ENCODE measurements at places on chromosomes 16 and 17.

GRCh38 chr17:49497148-49498028 lies 2.3 kb downstream of the NGFR start:
- peak; percentile 19 for DNase-seq

GRCh38 chr16:73192232-73192894 lies 144.4 kb upstream of the ZFHX3 start:
- no peak for DNase-seq

GRCh38 chr17:8221663-8222379 lies 11.4 kb upstream of the AURKB start:
- peak; percentile 92 for DNase-seq

GRCh38 chr16:5928476-5929065 lies 831.0 kb upstream of the EEF2KMT start:
- no peak for DNase-seq

GRCh38 chr16:71179569-71179968 lies 51.0 kb downstream of the HYDIN start:
- no peak for DNase-seq

GRCh38 chr17:37322826-37323561 lies 52.8 kb upstream of the C17orf78 start:
- no peak for DNase-seq

DNA sequence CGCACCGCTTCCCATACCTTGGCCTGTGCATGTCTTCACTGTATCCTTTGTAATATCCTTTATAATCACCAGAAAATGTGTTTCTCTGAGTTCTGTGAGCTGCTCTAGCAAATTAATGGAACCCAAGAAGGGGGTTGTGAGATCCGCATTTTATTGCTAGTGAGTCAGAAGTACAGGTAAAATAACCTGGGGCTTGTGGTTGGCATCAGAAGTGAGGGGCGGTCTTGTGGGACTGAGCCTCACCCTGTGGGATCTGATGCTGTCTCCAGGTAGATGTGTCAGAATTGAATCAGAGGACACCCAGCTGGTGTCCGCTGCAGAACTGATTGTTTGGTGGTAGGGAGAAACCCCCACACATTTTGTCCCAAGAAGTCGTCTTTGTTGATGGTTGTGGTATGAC lies 382.4 kb downstream of the SNX29 start:
- DNase-seq: no peak

GRCh38 chr17:20999841-21000532 lies 42.8 kb downstream of the USP22 start:
- no peak for DNase-seq

DNA sequence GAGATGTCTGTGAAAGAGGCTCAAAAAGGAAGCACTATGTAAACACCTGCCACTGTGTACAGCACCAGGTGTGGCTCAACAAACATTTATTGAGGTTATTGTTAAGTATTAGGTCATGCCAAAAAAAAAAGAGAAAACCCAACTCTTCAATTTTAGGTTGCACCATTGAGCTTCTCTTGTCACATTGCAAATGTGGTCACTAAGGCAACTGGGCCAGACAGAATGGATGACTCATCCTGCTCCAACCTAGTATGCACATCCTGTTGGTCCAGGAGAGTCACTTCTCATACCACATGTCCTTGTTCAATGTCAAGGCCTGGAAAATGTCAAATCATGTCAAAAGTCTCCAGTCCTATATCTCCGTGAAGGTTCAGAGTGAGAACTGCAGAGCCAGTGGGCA lies 25.0 kb downstream of the HOXB1 start:
- peak; percentile 35 for DNase-seq

- DNase-seq: no peak
These were observed 31.5 kb downstream of the MBTPS1 start for GRCh38 chr16:84085271-84085667.

GRCh38 chr16:56889206-56889605 lies 24.2 kb downstream of the SLC12A3 start:
- DNase-seq: no peak

DNA sequence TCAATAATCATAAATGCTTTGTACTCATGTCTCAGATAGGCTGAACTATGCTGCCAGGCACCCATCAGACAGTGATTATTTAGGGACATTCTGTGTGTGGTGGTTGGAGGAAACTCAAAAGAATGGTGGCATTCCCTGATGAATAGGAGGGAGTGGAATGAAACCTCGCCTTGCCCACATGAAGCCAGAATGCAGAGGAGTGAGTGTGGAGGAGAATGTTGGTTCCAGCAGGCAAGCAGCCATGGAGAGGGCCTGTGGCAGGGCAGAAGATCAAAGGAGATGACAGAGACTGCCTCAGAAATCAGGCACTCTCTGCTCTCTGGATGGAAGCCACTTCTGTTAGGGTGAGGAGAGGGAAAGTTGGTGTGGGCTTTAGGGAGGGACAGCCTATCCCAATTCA lies 22.5 kb downstream of the KCTD19 start:
- no peak for DNase-seq

GRCh38 chr17:48144976-48145798 lies 37.6 kb downstream of the SNX11 start:
- no peak for DNase-seq

- DNase-seq: no peak
These were observed 14.0 kb downstream of the GSE1 start for GRCh38 chr16:85627089-85627488.

DNA sequence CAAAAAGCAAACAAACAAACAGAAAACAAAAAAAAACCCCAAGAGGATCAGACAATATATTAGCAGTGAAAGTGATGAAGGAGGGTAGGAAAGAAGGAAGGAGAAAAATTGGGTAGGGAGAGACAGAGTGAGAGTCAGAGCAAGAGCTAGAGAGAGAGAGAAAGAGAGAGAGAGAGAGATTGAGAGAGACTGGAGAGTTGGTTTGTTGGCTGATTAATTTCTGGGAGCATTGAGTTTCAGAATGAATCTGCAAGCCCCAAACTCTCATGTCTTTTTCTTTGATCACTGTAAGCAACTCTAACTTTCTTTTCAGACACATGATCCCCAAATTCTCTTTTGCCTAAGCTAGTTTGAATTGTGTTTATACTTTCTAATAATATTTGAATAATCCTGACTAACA lies 388.1 kb downstream of the SHISA9 start:
- no peak for DNase-seq

DNA sequence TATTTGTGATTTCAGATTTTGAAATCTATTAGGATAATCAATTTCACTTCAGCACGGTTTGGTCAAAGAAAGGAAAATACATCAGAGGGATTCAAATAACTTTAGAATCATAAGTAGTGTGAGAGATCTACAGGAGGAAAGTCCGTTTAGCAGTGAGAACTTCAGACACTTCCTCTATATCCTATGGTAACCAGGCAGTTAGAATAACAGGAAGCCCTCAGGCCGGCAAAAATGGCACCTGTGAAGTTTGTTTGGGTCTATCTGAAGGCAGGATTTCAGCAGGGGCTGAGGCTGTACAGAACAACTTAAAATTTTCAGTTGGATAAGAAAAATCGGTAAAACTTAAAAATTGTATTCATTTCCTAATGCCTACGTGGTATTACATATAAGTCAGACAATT lies 24.9 kb downstream of the KCNJ16 start:
- no peak for DNase-seq

DNA sequence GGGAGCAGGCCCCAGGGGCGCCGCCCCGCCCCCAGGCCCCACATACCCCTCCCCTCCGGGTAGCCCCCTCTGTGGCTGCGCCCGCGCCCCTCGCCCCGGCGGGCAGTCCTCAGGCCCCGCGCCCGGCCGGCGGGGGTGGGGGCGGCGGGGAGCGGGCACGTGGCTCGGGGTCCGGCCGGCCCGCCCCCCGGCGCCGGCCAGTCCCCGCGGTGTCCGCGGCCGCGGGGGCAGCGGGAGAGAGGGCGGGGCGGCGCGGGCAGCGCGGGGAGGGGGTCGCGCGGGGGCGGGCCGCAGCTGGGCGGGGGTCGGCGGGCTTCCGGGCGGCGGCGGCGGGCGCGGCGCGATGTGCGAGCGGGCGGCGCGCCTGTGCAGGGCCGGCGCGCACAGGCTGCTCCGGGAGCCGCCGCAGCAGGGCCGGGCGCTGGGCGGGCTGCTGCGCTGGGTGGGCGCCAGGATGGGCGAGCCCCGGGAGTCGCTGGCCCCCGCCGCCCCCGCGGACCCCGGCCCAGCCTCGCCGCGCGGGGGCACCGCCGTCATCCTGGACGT lies 335 bp downstream of the NECAB2 start:
- no peak for DNase-seq

DNA sequence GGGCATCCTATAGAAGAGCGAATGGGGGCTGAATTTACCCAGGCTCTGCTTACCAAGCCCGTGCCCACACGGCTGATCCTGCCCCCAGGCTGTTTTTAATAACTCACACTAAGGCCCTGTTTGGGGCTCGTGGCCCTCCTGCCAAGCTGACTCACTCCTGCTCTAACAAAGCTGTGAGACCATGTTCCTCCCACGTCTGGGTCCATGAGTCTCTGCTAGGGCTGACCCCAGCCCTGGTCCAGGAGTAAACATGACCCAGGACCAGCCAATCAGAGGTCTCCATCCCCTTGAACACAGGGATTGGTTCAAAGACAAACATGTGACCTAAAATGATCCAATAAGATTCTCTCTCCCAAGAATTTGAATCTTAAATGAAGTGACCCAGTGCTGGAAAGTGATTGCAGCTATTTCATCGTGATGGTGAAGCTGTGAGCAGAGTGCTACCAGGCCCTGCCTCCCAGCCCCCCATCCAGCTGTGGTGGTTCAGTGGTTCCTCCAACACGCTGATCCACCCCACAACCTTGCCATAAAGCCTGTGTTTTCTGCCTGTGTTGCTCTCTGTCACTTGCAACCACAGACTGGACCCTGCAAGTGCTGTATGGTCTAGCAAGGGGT lies 57.2 kb downstream of the C16orf82 start:
- no peak for DNase-seq

DNA sequence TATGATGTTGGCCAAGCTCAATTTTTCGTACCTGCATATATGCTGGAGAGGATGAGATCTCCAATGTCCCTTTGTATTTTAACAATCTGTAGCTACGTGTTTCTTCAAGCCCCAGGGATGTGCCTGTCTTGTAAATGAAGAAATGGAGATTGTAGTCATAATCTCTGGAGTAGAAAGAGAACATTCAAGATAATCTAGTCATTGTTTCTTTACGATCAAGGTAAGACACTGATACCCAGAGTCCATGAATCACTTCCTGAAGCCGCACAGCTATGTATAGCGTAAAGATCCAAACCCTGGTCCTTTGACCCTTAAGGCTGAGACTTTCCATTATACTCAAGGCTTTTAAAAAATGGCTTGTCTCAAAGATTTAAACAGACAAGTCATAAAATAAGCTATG lies 205.5 kb downstream of the HS3ST3B1 start:
- no peak for DNase-seq

DNA sequence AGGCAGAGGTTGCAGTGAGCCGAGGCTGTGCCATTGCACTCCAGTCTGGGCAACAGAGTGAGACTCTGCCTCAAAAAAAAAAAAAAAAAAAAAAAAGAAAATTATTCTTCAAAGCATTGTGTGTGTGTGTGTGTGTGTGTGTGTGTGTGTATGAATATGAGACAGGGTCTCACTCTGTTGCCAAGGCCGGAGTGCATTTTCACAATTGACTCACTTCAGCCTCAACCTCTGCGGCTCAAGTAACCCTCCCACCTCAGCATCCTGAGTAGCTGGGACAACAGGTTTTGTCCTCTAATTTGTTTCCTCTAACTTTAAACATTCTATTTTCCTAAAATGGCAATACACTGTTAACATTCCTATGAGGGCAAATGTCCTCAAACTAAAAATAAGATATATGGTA lies 7.7 kb downstream of the FBXO47 start:
- DNase-seq: no peak

DNA sequence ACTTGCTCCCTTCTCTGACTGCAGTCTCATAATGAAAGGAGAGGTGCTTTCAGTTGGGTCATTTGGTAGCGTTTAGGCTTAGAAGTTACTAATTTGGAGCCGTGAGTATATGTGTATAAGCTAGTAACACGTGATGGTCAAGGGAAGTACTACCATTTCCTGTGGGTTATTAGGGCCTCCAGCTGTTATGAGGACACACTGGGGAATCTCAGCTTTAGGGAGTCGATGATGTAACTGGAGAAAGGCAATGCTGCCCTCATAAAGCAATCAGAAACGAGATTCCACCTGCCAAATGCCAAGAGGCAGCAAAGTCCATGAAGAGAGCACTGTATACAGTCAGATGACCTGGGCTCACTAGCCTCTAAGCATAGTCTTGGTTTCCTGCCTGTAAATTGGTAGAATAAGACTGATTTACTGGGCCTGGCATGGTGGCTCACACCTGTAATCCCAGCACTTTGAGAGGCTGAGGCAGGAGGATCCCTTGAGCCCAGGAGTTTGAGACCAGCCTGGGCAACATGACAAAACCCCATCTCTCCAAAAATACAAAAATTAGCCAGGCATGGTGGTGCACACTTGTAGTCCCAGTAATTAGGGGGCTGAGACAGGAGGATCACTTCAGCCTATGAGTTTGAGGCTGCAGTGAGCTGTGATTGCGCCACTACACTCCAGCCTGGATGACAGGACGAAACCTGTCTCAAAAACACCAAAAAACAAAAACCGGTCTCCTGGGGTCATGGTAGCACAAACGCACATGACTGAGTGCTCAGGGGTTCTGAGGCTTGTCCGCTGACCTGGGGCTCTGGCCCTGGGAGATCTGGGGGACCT lies 53.0 kb downstream of the SF3B3 start:
- no peak for DNase-seq

DNA sequence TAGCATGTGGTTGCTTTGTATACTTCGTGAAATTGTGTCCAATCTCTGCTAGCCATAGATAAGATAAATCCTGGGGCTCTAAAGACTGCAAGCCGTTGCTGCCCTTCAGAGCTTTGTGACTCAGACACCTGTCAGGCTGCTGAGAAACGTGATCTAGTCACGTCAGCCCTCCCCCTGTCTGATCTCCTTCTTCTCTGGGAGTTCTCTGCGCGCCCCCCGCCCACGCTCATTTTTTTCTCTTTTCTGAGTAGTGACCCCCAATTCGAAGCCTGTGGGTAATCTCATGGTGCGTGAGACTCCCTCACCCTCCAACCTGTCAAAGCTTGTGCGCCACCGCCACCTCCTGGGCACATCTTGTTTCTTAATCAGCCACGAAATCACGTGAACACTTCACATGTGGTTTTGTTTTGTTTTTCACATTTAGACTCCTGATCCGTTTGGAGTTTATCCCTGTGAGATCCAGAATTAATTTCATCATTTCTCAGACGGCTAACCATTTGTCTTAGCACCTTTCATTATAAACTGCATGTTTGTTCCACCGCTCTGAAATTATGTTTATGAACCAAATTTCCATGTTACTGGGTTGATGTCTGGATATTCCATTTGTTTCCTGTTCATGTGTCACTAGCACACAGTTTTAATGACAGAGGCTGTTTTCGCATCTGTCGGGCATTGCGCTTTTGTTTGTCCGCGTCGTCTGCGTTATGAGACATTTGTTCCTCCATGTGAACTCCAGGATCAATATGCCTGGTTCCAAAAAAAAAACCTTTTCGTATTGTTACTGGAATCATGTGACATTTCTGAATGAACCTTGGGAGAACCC lies 977 bp upstream of the ZNF778 start:
- peak; percentile 82 for DNase-seq

GRCh38 chr17:72362376-72363088 lies 241.7 kb downstream of the SOX9 start:
- DNase-seq: no peak

GRCh38 chr17:74234486-74234885 lies 21.1 kb downstream of the TTYH2 start:
- DNase-seq: no peak

- DNase-seq: peak; percentile 68
These were observed 89.0 kb upstream of the DNAH17 start for GRCh38 chr17:78665952-78666920.

Data from activated CD4-positive, alpha-beta T cell treated with anti-CD3 and anti-CD28 coated beads for 48 hours (primary cell).